ENCODE measurements at places on chromosomes 5 and 9. TPM values are rescaled to one million over a fixed set of nuclear protein-coding genes. Genes with fewer than 3 reads are reported as not detected.

NR2F1-AS1 gene
- 1.7 TPM for polyA plus RNA-seq

POLR1E gene
- 25.3 TPM for polyA plus RNA-seq

EDIL3 gene
- 11.6 TPM for polyA plus RNA-seq

TTC23L gene
- polyA plus RNA-seq, result 0.16 TPM

RIMOC1 gene
- polyA plus RNA-seq, result 11.7 TPM

GRCh38 chr5:17816944-17817343 lies 182.7 kb downstream of the TAF11L14 start:
- no peak for DNase-seq

- no peak for DNase-seq
Measured at GRCh38 chr5:175520321-175520720, 42.0 kb downstream of the SFXN1 start.

GRCh38 chr5:168656633-168657032 lies 77.5 kb upstream of the PANK3 start:
- DNase-seq, result peak; percentile 10

- DNase-seq, result peak; percentile 79
Measured at GRCh38 chr9:35518981-35519679, 29.2 kb downstream of the RUSC2 start.

DNA sequence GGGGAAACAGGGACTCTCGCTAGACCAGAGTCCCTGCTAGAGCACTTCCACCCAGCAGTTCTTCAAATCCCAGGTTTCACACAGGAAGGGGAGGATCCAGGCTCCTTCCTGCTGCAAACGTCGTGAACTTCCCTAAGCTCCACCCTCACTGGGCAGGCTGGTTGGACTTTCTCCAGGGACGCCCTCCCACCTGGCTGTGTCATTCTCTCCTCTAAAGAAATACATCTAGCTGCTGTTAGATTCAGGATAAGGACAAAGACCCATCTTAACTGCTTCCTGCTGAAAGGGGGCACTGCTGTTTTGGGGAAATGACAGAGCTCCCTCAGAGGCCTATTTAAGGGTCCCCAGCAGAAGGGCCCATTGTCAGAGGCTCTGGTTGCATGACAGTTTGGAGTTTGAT lies 230.7 kb downstream of the SEMA6A start:
- peak; percentile 43 for DNase-seq

- DNase-seq, result no peak
Measured at GRCh38 chr5:39194466-39195136, 24.8 kb downstream of the FYB1 start.

DNA sequence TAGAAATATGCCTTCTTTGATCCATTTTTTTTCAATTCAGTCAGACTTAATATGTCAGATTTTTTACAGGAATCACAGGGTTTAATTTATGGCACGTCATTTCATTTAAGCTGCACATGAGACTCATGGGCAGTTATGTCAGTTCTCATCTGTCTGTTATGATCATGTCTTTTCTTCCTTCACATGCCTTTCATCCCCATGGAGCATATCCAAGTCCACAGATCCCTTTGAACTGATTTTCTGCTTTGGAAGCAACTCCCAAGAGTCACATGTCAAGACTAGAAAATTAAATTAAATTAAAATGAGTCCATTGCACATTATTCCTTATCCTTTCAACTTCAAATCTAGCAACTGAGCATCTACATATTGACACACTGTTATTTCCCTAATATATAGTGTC lies 1274.0 kb upstream of the C9orf72 start:
- no peak for DNase-seq

- no peak for DNase-seq
Measured at GRCh38 chr5:38162625-38163024, 95.7 kb upstream of the EGFLAM start.

DNA sequence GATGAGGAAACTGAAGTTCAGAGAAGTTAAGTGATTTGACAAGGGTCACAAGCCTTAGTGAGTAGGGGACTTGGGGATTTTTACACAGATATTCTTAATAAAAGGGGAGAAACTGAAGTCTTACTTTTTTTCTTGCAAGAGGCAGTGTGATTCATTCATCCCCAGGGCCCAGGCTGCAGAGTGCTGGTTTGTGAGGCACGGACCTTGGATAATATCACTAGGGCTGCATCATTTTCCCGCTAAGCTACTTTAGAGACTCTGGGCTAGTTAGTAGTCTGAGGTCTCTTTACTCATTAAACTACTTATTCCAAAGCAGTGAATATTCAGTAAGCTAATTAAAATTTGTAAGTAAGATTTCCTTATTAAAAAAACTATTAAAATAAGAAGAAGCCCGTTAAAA lies 195.0 kb downstream of the PBX3 start:
- no peak for DNase-seq

- DNase-seq, result peak; percentile 79
Measured at GRCh38 chr9:135087489-135087792, at the start of gene OLFM1. Gene OLFM1 (plus strand): TSS chr9:135087668. CDS start chr9:135087990, 322 bp downstream.

GRCh38 chr9:114570742-114571141 lies 16.8 kb upstream of the ATP6V1G1 start:
- DNase-seq, result no peak
